ENCODE measurements at places on chromosomes 4 and X.

DNA sequence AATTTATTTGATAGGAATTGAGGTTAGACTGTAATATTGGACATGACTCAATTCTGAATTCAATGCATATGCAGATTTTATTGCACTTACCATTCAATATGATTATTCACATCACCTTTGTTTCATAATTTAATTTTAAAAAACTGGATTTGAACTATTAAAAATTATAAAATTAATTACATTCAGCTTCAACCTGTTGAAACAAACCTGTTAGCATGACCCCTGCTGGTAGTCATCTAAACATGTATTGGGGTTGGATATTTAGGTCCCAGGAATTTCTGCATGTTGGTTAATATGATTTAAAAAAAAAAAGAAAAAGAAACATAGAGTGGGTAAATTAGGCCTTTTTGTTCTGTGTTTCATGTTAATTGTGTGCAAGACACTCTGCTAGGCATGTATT lies 85.9 kb downstream of the ARSJ start:
- peak; percentile 16 for DNase-seq

- no peak for DNase-seq
Measured at GRCh38 chrX:12327836-12328235, 189.6 kb downstream of the FRMPD4 start.

DNA sequence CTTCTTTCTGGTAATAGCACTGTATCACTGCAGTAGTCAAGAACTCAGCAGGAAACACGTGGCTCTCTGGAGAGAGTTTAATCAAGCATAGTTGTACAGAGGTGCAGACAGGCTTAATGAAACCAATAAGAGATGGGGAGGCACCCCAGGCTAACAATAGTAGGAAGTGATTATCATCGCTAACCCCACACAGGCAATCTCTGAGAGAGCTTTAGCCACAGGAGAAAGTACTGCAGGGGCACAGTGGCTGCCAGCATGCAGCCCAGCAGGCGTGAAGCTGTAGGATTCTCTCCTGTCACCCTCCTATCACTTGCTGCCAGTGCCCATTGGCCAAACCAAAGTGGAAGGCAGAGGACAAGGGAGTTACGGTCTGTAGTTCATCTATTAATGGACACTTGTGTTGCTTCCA lies 450.0 kb upstream of the RASGEF1B start:
- no peak for DNase-seq

DNA sequence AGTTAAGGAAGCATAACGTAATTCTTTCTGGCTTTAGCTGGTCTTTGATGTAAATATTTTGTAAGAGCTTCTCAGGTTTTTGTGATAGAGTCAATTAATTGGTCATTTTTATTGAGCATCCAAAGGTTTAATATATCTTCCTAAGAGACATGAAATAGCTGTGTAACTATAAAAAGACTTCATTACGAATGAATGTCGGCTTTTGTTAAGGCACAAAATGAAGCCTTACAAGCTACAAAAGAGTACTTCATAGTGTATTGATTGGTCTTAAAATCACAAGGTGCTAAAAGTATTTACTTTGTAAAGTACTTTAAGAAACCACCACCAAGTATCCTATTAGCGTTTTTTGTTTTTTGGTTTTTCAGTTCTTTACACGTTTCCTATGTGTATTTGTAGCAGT lies 104.2 kb downstream of the CEP135 start:
- DNase-seq = no peak

DNA sequence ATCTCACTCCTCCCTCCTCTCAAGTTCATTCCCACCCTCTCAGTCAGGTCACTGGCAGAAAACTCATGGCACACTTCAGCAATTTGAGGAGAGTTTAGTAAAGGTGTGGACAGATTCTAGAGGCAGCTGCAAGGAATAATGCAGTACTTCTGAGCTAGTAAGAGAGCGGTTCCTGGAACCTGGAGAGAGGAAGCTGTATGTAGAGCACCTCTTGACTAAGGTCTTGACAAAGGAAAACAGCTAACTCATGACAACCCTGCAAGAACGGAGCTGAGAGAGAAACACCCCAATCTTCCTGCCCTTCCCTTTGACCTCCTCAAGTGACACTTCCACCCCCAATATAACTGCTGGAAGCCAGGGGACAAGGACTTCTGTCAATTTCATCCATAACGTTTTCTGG lies 9.6 kb upstream of the KLHL8 start:
- DNase-seq = no peak

GRCh38 chr4:7156761-7157488 lies 35.4 kb upstream of the SORCS2 start:
- DNase-seq = no peak

Data from AML-193 (cell line).